ENCODE measurements at places on chromosomes 4 and X. TPM values are rescaled to one million over a fixed set of nuclear protein-coding genes. Genes with fewer than 3 reads are reported as not detected.

The LONRF3 gene
- total RNA-seq: not detected

The F8A3 gene
- total RNA-seq: 0.72 TPM

The USP51 gene
- total RNA-seq: 2.2 TPM

The NEIL3 gene
- 3.7 TPM for total RNA-seq

The TREX2 gene
- total RNA-seq: not detected

The SMIM20 gene
- total RNA-seq: 40.3 TPM

The PCSK1N gene
- total RNA-seq: not detected

The XK gene
- not detected for total RNA-seq

The TKTL2 gene
- total RNA-seq: not detected

The SPIN3 gene
- total RNA-seq: 10.0 TPM

The GUCY1B1 gene
- total RNA-seq: 7.0 TPM

The KLB gene
- not detected for total RNA-seq

The HHIP gene
- 16.0 TPM for total RNA-seq

The DOCK11 gene
- 60.8 TPM for total RNA-seq

The MSANTD1 gene
- total RNA-seq: 0.63 TPM

The FGFBP2 gene
- not detected for total RNA-seq

The SFRP2 gene
- 1.8 TPM for total RNA-seq

GRCh38 chrX:111585337-111585736 is 73.9 kb downstream of the SERTM2 start:
- no peak for DNase-seq

GRCh38 chr4:4377732-4378460 is 9.0 kb upstream of the NSG1 start:
- DNase-seq: no peak

- no peak for DNase-seq
Measured at GRCh38 chrX:151004085-151004484, 20.9 kb downstream of the HMGB3 start.

- DNase-seq: peak; percentile 2
Measured at GRCh38 chr4:157221895-157222770, 1.6 kb downstream of the GRIA2 start.

DNA sequence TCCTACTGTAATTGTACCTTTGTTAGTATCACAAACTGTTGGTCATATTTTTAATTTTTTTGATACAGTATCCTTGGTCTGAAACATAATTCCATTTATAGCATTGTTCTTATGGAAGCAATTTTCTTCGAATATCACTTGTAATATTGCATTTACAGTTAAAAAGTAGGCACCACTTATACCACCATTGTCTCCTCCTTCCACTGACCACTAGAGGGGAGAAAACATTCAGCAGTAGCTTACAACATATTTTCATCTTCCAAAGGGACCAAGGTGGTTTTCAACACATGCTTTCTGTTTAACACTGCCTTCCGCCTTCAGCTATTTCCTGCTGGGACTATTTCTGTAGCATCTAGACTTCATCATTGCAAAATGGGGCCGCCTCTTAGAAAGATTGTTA is 146.2 kb downstream of the COL4A6 start:
- no peak for DNase-seq

GRCh38 chrX:153410888-153411254 is 401 bp upstream of the ZFP92 start:
- no peak for DNase-seq

DNA sequence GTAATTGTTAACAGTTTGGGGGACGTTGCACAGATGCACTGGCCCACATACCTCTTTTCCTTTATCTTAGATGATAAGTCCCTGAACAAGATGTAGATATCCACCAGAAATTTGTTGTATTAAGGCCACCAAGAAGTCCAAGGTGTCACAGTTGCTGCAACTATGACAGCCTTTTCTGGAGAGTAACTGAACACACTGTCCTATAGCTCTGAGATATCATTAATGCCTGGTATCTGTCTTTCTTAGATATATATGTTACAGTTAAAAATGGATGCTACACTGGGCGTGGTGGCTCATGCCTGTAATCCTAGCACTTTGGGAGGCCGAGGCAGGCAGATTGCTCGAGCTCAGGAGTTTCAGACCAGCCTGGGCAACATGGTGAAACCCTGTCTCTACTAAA is 77.8 kb upstream of the PRDX4 start:
- no peak for DNase-seq

- DNase-seq: peak; percentile 52
Measured at GRCh38 chrX:53605004-53605403, 81.5 kb downstream of the HUWE1 start.

GRCh38 chr4:1035510-1035909 is 24.1 kb downstream of the FGFRL1 start:
- DNase-seq: no peak

GRCh38 chr4:115790812-115791211 is 677.4 kb upstream of the NDST4 start:
- DNase-seq: no peak

Measured in fibroblast of the aortic adventitia (primary cell).